ENCODE measurements at places on chromosomes 2 and 18.

GRCh38 chr2:128343459-128343858 lies 24.8 kb upstream of the HS6ST1 start:
- DNase-seq: peak; percentile 35

- no peak for DNase-seq
These were observed 174.7 kb downstream of the LPIN1 start for GRCh38 chr2:11920993-11921583.

DNA sequence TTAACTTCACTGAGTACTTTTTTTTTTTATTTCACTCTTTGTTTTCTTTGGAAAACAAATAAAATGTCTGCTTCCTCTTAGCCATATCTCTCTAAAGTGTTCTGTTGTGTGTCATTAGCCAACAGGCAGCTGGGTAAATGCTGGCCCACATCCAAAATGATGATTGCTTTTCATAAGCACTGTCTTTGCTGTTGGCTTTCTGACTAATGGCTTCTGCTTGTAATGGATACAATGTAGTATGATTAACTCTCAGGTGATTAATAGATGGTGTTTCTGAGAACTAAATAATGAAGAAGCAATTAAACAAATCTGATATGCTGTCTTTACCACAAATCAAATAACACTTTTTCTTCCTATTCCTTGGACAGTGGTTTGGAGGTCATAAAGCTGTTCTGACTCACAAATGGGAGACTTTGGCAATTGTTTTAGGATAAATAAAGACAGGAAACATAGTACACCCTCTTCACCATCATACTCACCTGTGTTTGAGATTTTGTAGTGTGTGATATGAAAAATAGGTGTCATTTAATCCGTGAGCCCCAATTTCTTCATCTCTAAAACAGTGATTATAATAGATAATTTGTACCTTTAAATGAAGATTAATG lies 888.4 kb downstream of the TSN start:
- DNase-seq: peak; percentile 17

DNA sequence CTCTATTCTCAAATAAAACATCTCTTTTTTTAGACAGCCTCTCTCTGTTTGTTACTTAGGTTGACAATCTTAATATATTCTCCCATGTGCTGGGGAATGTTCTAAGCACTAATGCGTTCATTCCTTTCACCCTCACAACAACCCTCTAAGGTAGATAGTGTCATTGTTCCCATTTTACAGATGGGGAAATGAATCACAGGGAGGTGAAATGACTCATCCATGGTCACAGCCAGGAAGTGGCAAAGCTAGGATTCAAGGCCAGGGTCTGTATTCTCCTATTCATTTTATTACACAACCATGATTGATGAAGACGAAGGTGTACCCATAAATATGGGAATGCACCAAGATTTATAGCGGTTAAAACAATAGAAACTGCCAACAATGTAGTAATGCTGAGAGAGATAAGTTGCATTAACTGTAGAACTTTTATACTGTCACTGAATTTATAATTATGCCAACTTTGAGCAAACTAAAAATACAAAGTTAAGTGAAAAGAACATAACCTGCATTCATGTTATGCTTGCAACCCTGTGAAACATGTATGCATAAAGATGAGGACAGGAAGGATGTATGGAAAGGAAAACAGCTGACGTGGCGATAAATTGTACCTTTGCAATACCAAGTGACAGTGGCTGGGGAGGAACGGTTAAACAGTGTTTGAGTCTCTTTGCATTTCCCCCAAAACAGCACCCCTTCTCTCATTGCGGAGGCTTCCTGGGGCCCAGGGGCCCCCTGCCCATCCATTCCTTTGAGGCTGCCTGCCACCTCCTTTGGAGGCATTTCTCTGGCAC lies 257.7 kb upstream of the AGAP1 start:
- no peak for DNase-seq

- DNase-seq: no peak
These were observed 104.7 kb upstream of the ARHGAP28 start for GRCh38 chr18:6624661-6625311.
